A549 treated with Hydrocortisone at 1 μM for 4 hours (cell line): ENCODE measurements at places on chromosomes 1 and 21. TPM values are rescaled to one million over a fixed set of nuclear protein-coding genes. Genes with fewer than 3 reads are reported as not detected.

The SRGAP2C gene
- 5.9 to 8.4 TPM (median 6.2 TPM) in 5 replicates for total RNA-seq

The KCND3 gene
- 0.01 to 0.05 TPM (median 0.02 TPM) in 4 of 5 replicates, not detected in the other for total RNA-seq

The TEX38 gene
- 0.16 TPM in 1 of 5 replicates, not detected in the others for total RNA-seq

The SPAG17 gene
- total RNA-seq, result not detected in 5 replicates

The NBPF20 gene
- 2.8 to 4.3 TPM (median 2.9 TPM) in 5 replicates for total RNA-seq

The PRKCZ gene
- total RNA-seq, result 8.8 to 10.3 TPM (median 9.7 TPM) in 5 replicates

The PODN gene
- total RNA-seq, result 0.05 TPM in 1 of 5 replicates, not detected in the others
